ENCODE measurements at places on chromosomes 1 and 21.

DNA sequence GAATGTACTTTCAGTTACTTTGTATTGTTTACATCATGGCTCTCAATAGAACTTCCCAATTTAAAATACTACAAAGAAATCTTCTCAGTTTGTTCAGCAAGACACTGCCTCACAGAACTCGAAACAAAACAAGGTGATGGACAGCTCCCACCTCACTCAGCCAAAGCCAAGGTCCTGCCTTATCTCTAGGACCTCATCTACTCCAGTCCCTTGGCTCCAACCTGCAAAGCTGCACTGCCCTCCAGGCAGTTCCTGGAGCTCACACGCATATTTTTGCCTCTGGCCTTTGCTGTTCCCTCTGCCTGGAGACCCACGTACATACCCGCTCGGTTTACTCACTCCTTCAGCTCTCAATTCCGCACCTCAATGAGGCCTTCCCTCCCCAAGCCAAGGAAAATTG lies 40.3 kb downstream of the MCOLN2 start:
- no peak for DNase-seq

- peak; percentile 56 for DNase-seq
These were observed 49.1 kb downstream of the ELK4 start for GRCh38 chr1:205582471-205583291.

DNA sequence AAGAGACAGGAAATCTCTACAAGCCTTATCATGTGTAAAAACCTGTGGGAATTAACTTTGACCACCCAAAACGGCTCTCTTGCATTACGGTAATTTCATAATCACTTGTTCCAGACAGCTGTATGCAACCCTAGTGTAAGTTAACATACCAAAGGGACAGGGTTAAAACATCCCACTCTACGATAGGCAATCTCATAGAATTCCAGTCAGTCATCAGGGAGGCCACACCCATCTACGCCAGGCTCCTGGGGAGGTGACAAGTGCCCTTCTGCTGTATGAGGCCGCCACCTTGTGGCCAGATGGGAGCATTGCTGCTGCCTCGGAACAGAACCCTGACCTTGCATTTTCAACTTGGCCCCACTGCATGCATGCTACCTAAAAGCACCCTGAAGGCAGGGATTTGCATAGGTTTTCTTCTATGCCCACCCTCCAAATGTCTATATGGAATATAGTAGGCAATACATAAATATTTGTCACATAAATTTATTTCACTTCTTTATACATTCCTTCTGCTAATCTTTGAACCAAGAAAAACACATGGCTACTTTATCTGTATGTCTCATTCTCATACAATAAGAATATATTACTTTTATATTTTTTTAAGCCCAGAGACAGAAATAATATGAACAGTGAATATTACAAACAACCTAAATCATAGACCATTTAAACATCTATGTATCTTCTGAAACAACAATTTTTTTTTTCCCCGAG lies 12.6 kb downstream of the HSF2BP start:
- peak; percentile 92 for DNase-seq

DNA sequence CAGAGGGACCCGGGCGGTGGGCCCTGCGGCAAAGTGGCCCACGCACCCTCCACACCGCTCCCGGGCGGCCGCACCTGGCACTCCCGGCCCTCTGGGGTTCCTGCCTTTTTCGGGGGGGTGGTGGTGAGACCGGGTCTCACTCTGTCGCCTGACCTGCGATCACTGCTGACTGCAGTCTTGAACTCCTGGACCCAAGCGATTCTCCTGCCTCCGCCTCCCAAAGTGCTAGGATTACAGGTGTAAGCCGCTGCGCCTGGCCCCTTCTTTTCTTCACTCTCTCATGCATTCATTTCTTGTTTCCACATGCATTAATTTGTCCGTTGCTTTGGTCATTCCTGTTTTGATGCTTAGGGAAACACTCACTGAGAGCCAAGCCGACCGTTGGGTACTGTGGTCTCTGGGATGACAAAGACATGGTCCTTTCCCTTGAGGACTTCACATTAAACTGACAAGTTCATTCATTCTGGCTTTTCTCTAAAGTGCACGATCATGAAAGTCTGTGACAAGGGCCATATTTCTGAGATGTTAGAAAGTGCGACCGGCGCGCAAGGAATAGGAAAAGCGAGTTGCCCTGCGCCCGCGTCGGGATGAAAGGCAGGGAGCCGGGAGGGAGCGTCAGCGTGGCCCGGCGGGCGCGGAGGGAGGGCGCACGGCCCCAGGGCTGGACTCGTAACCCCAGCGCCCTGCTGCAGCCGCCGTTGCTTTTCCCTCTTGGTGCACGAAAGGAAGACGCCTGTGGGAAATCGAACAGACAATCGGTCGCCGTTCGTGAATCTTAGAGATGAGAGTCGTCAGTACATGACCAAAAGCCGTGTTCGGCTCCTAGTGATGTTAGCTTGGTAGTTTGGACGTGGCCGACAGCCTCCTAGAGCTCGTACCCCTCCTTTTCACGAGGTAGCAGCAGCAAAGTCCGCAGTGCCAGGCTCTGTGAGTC lies 1.0 kb upstream of the MCOLN2 start:
- peak; percentile 4 for DNase-seq

Measured in BE2C (cell line).